Thymus (tissue), 14 donors: ENCODE measurements at places on chromosomes 4 and X. TPM values are rescaled to one million over a fixed set of nuclear protein-coding genes. Genes with fewer than 3 reads are reported as not detected.

Gene MAGIX
- 1.3 TPM for total RNA-seq

Gene NMU
- total RNA-seq = 2.5 TPM

Gene OTC
- total RNA-seq = 0.05 TPM

Gene SPATA18
- 1.6 TPM for total RNA-seq

Gene XAGE1A
- not detected for total RNA-seq

Gene CCDC158
- total RNA-seq = 0.05 TPM

Gene FGF2
- total RNA-seq = 2.0 TPM

Gene CTAG2
- total RNA-seq = not detected

Gene ADH1B
- total RNA-seq = 0.76 TPM

Gene ATOH1
- under 0.01 TPM for total RNA-seq

Gene LPAR4
- total RNA-seq = 1.6 TPM

Gene CENPVL1
- total RNA-seq = 0.24 TPM

Gene NPY1R
- 2.7 TPM for total RNA-seq

Gene CXCL6
- 0.85 TPM for total RNA-seq

Gene BTK
- total RNA-seq = 6.5 TPM

DNA sequence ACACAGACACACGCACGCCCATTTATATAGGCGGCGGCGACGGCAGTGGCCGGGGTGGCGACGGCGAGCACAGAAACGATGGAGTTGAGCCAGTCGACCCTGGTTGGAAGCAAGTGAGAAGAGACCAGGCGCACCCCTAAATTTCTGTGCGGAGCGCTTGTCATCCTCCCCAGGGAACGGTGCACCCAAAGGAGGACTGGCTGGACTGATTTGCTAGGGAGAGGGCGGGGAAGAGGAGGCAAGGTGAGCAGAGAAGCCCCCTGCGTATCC, 302 bp downstream of the NHS start:
- DNase-seq = no peak

- no peak for DNase-seq
Measured at GRCh38 chr4:121777625-121778024, 12.7 kb upstream of the SMIM43 start.

DNA sequence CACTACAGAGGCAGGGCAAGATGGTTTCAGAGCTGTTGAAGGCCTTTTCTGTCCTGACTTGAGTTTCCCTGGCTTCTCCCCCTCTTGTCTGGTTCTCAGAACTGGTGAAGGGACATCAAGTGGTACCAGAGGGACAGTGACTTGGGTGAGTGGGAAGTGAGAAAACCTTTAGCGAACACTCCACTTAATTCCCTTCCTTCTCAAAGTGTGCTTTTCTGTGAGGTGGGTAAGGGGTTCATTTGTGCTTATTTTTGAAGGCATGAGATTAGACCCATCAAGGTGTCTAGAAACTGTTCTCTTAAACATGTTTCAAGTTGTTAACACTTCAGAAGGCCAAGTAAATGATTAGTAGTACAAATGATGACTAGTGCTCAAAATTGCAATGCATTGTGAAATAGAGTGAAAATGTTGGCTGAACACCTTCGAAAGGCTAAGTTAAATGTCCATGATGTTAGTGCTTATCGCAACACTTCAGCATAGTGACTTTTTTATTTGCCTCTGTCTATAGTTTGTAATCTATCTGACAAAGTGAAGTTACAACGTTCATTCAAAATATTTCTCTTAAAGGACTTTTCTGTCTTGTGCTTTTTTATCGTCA, 2.8 kb downstream of the AREG start:
- DNase-seq = no peak

- no peak for DNase-seq
Measured at GRCh38 chrX:6199486-6199885, 29.2 kb downstream of the NLGN4X start.

- DNase-seq = no peak
Measured at GRCh38 chrX:5051831-5052491, 1176.7 kb downstream of the NLGN4X start.

DNA sequence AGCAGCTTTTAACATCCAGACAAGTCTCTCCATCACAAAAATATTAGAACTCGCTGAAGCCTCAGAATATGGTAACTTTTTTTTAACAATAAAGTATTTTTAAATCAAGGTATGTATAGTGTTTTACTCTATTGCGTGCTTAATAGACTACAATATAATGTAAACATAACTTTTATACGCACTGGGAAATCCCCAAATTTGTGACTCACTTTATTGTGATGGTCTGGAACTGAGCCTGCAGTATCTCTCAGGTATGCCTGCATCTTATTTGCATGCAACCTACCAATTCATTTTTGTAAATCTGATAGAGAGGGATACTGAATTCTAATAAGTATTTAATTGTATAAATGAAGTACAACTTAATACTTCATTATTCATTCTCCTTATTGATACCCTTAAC, 823.5 kb downstream of the ADGRL3 start:
- DNase-seq = no peak

GRCh38 chr4:20544645-20545044, 155.6 kb upstream of the PACRGL start:
- no peak for DNase-seq

DNA sequence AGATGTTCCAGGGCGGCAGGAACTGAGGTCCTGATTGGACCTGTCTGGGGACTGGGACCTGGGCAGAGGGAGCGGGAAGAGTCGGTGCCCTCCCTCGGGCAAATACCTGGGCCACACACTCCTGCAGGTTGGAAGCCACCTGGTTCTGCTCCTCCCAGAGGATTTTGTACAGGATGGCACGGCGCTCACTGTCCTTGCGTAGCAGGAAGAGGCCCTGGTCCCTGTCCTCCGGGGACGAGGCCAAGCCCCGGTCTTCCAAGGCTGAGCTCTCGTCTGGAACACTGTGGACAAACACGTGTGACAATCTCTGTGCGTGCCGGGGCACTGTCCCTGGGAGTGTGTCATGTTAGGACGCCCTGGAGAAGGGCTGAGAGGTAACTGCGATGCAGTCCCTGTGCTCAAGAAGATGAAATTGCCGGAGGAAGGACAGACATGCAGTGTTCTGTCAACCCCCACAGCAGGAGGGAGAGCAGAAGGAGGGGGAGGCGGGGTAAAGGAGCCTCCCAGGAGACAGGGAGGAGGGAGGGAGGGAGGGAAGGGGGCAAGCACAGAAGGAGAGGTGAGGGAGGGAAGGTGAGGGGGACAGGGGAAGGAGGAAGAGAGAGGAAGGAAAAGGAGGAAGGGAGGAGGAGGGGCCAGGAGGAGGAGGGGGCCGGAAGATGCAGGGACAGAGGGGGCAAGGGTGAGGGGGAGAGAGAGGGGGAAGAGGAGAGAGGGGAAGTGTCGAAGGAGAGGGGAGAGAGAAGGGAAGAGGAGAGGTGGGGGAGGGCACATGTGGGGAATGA, 29.0 kb downstream of the PDHA1 start:
- DNase-seq = no peak

GRCh38 chr4:70994387-70995099, 1.1 kb downstream of the DCK start:
- no peak for DNase-seq

DNA sequence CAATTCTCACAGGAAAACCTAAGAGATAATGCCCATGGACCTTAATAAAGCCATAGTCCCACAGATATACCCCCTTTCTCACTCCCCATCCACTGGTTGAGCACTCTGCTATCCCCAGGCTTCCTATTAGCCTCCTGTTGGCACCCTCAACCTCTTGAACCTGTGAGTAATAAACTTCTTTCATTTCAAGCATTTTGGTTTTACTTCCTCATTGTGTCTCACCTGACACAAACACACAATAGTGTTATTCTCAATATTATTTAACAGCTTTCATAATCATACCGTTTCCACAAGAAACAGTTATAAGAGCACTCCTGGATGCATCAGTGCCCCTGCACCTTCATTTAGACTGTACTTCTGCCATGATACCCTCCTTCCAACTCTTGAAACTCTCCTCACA, 56.8 kb downstream of the TRPC5 start:
- DNase-seq = no peak

DNA sequence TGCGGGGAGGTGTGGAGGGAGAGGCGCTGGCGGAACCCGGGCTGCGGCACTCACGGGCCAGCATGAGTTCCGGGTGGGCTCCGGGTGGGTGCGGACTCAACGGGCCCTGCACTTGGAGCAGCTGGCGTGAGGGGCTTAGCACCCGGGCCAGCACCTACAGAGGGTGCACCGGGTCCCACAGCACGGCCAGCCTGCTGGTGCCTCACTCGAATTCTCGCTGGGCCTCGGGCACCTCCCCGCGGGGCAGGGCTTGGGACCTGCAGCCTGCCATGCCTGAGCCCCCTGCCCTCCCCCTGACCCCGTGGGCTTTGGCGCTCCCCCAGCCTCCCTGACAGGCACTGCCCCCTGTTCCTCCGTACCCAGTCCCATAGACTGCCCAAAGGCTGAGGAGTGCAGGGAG, 10.8 kb upstream of the CAMK2D start:
- DNase-seq = no peak

DNA sequence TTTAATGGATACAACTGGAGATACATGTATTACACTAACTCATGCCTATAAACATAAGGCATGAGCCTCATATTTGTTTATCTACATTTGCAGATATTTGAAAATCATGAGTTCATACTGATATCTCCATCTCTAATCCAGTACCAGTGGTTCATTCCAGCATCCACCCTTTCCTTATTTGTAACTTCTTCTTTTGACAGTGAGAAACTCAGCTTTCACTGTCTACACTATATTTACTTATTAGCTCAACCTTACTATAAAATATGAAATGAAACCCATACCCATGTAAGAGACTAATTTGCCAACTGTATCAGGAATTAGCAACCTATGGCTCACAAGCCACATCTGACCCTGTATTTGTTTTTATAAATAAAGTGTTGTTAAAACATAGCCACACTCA, 161.9 kb upstream of the GPRIN3 start:
- no peak for DNase-seq

- DNase-seq = no peak
Measured at GRCh38 chr4:188270273-188271069, 131.2 kb downstream of the TRIML1 start.

DNA sequence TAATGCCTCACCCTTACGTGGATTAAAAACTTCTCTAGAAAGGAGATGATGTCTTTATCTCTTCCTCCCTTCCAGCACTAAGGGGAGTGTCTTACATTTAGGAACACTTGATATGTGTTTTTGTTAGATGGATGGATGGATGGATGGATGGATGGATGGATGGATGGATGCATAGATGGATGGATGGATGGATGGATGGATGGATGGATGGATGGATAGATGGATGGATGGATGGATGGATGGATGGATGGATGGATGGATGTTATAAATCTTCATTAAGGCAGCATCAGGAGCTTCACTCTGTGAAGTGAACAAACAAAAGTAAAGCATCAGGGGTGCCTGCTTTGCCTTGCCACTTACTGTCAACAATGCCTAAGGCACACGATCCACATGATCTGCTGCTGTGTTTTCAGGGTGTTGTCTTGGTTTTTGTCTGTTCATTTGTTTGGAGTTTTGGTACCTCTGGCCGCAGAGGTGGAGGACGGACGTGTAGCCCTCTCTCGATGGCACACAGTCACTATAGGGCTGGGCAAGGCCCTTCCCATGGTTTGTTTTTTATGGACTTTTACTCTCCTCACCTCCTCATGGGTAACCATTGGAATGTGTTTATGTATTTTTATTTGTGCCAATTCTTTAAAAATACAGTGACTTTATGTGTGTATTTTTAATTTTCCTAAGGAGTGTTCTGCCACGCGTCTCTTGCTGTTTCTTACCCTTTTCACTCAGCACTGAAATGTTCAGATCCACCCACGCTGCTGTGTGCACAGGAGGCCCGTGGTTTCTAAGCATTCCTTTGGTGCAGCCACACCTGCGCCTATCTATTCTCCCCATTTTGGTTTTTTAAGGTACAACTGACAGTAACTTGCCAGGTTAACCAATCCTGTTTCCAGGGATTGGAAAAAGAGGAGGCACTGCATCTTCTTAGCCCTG, 91.8 kb upstream of the ENPP6 start:
- no peak for DNase-seq

DNA sequence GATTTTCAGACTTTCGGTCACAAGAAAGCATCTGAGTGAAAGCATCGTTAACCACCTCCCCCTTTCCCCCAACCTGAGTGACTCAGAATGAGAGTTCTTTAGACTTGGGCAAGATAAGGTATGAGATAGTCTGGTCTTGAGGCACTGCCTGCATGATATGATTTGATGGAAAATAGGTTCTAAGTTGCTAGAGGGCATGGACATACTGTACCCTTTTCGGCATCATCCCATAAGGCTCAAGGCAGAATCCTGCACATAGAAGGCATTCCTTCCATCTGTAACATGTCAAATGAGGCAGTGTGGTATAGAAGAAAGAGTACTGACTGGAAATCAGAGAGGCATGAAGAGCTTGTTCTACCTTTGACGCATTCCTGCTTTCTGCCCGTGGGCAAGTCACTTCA, 16.8 kb upstream of the AMOT start:
- DNase-seq = no peak

GRCh38 chr4:102620697-102621497, 119.7 kb downstream of the NFKB1 start:
- no peak for DNase-seq

DNA sequence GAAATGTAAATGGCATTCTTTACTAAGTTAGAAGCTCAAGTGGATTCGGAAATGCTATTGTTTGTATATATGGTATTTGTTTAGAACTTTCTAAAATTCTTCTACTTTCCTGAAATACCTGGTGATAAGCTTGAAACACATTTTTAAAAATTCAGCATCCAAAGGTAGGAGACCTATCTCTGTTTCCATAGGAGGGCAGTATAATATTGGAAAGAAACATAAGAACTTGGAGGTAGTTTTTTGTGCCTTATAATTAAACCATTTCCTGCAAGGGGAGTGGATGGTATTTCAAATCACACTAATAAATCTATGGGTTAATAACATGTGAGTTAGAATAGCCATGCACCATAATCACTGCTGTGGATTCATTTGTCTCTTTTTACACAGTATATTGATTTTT, 217.4 kb upstream of the AADAT start:
- no peak for DNase-seq

- no peak for DNase-seq
Measured at GRCh38 chr4:33176566-33176965, 2456.4 kb downstream of the PCDH7 start.

DNA sequence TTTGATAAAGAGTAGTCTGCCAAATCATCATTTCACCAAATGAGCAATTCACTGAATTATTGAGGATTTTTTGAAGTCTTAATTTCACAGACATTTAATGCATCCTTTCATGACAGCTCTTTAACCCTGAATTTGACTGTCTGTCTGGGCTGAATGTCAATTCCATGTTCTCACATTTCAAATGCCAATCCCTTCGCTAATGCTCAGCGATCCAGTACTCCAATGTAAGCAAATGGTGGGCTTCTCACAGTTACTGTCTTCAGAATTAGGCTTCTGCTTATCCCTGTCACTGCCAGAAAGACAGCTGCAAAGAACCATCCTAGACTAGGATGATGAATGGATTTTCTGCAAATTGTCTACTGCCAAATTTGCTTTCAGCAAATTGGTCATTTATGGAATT, 36.2 kb upstream of the USP38 start:
- no peak for DNase-seq

DNA sequence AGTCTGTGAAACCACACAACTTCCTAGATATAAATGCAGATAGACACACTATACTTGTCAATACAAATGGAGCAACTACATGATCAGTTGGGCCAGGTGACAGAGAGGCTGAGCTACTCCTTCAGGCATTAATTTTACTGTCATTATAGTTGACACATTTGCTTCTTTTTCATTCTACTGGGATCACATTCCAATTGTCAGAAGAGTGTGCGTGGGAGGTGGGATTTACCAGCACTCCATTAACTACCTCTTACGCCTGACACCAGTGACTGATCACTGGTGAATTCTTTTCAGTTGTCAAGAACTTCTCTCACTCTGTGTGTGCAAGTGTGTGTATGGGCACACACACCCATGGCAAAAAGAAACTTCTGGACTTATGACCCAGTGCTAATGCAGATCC, 94.2 kb upstream of the DIAPH2 start:
- no peak for DNase-seq
